ENCODE measurements at places on chromosomes 11 and 22.

DNA sequence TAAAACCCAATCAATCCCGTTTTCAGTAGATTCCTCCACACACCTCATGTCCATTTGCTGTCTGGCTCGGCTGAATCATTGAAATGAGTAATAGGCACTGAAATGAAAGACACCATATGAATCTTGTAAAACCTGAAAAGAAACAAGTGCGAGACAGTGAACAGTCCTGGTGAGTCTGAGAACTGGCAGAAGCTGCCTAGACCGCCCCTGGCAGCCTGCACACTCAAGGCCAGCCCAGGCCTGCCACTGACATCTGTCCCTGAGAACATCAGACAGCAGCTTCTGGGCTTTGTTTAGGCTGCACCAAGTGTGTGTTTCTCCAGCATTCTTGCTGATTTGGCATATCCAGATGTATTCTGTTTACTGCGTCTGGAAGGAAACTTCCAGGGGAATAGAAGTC lies 44.8 kb downstream of the ENDOD1 start:
- DNase-seq, result no peak

DNA sequence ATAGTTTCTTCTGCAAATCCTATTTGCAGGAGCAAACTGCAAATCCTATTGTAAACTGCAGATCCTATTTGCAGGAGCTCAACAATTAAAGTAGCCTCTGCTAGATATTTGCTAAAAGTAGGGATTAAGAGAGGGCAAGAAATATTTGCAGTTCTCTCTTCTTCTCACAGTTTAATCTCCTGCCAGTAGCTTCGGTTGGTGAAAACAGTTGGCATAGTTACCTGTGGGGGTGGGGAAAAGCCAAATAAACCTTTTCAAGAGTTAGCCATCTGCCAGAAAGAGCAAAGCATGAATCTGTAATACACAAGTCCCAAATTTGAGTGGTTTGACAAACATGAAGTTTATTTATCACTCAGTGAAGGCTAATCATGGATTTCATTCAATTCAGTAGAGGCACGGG lies 942.5 kb downstream of the JRKL start:
- no peak for DNase-seq

DNA sequence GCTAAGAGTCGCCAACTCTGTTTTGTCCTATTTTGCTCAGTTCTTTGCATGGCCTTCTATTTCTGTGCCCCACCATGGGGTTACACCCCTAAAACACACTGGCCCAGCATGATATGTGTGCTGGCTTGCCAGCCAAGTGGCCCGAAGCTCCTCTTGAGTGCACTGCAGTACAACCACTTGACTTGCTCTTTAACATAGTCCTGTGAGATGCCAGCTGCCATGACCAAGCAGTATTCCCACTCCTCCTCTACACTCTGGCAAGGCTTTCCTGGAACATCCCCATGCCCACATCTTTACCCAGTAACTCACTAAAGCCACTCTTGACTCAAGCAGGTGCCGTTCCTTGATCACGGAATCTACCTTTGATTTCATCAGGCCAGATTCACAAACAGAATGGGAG lies 102.9 kb upstream of the GAL start:
- DNase-seq, result no peak

GRCh38 chr11:72378704-72379383 lies 55.5 kb downstream of the CLPB start:
- no peak for DNase-seq

DNA sequence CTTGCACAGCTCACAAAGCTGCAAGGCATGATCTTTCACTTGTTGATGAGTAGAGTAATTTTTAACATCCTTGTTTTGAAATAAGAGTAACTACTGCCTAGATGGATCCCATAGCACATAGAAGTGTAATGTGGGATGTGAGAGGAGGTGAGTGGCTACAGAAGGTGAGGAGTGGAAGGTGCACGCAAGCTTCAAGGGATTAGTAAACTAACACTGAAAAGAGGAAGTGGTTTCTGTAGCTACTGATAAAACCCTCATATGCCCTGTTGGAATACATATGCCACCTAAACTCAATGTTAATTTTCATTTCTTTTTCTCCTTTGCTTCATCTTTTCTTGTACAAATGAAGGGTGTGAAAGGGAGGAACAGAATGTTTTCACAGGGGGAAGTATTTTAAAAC lies 22.0 kb upstream of the CTSC start:
- no peak for DNase-seq

GRCh38 chr22:41043722-41044121 lies 48.7 kb upstream of the EP300 start:
- DNase-seq, result no peak

GRCh38 chr11:14150878-14151277 lies 188.4 kb downstream of the SPON1 start:
- DNase-seq, result no peak

DNA sequence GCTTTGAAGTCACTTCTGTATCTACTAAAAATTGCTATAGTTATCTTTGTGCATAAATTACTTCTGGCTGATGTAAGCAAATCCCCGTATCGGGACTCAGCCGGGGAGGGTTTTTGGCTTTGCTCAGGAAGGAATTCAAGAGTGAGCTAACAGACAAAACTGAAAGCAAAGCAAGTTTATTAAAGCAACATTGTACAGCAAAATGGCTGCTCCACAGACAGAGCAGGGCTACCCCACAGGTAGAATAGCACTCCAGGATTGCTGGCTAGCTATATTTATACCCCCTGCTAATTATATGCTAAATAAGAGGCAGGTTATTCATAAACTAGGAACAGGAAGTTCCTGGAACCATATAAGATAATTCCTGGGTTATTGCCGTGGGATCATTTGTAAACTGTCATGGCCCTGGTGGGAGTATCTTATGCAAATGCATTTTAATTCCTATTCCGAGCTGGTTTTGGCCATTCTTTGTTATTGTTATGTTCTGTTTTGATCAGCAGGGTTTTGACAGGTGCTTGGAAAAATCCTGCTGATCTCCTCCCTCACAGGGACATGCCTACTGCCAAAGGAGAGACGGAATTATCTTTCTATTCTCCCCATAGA lies 15.2 kb downstream of the MIF start:
- no peak for DNase-seq

GRCh38 chr11:92285776-92286175 lies 61.2 kb downstream of the FAT3 start:
- no peak for DNase-seq

DNA sequence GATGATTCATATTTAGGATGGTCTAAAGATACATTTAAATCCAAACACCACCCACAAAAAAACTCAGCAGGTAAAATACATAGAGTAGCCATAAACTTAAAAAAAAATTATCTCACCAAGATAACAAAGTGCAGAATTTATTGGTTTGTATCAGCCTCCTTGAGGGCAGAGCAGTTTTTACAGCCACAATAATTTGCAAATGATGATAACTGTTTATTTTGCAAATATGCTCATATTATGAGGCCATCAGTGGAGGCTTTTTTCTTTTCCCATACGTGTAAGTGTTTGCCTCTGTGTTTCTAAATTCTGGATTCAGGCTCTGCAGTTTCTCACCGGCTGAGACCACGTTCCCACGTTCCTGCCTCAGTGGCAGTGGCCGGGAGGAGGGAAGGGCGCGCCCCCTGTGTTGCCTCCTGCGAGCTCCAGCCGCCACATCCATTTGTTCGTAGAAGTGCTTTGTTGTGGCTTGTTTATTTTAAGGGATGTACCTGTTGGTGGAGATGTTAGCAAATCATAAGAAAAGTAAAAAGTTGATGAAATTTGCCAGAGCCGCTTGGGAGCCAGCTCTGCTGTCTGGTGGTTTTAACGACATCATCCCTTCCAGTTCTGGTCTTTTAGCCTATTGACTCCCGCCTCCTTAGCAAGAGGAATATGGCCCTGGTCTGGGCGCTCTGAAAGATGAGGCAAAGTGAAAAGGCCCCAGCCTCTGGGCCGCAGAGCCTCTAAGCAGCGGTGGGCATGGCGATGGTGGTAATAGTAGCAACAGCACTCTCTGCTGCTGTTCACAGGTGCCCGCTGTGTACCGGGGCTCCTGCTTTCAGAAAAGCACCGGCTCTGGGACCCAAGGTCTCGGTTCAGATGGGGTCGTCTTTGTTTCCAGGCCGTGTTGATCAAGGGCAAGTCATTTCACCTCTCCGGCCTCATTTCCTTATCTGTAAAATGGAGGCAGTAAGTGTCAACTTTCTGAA lies 66.7 kb upstream of the PPARA start:
- DNase-seq, result no peak

DNA sequence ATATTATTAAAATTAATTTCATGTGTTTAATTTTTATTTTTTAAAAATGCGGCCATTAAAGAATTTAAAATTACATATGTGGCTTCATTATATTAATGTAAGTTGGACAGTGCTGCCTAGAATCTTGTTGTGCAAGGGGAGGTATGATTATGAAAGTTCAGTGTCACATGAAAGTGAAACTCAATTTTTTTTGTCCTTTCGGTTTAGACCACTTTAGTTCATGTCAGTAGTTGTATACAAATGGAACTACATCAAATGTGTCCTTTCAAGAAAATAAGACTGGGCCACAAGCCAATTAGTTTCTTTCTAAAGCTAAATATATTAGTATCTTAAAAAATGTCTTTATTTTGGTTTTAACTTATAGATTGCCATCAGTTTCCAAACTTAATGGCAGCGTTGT lies 35.7 kb downstream of the TBCEL start:
- no peak for DNase-seq

DNA sequence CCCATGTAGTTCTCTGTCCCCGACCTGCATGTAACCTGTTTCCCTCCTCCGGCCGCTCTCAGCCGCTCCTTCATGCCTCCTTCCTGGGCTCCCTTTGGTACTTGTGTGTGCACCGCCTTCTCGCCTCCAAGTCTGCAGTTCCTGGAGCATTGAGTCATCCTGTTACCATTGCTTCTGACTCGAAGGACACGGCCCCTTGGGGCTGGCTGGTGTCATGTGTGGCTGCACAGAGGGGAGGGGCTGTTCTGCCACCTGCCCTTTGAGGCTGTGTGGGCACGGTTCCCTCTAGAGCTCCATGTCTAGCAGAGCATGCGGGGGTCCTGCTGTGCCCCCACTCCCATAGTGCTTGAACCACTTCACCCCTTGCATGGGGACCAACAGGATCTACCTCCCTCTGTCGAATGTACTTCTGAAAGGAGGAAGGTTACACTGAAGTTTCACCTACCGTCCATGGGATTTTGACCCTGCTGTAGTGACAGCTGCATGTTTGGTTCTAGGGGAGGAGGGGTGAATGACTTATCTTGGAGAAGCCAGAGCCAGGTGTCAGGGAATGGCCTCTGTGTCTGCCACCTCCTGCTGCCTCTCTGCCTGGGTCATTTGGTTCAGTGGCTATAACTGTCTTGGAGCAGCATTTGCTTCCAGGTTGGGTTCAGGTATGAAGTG lies 39.6 kb downstream of the BCR start:
- no peak for DNase-seq

DNA sequence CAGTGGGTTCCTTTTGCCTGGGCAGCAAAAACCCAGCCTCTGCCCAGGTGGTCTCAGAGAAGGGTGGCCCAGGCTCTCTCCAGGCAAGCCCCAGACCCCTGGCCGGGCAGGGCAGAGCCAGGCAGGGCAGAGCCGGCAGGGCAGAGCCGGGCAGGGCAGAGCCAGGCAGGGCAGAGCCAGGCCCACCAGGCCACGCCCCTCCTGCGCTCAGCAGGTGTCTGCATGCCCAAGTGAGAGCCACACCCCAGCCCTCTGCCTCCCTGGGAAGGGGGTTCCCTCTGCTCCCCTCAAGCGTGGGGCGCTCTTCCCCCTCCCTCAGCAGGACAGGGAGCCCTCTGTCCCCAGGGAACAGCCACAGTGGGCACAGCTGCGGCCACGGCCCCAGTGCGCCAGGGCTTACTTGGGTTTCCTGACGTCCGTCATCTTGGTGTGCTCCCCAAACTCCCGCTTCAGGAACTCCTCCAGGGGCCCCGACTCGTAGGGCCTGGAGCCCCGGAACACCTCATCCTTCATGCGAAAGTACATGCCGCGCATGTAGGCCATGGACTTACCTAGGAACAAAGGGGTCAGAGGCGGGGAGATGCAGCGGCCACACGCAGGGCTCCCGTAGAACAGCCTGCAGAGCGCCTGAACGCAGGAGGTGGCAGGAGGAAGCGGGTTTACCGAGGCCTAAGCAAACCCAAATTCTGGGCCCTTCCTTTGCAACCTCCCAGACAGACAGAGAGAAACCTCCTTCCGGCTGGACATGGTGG lies 10.1 kb upstream of the BAIAP2L2 start:
- no peak for DNase-seq

DNA sequence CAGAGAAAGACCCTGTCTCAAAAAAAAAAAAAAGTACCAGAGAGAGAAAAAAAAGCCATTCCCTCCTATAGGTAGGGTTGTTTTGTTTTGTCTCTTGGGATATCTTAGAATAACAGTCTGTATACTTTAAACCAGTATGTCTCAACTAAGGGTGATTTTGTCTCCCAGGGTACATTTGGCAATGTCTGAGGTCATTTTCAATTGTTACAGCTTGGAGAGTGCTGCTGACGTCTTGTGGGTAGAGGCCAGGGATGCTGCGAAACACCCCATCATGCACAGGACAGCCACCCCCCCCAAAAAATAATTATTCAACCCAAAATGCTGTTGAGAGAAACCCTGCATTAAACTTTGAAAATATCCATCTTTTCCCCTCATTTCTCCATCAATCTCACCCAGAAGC lies 56.1 kb upstream of the CRTAM start:
- DNase-seq, result no peak

- DNase-seq, result no peak
Measured at GRCh38 chr11:126518972-126519690, 163.6 kb downstream of the ST3GAL4 start.

- DNase-seq, result no peak
Measured at GRCh38 chr22:17496841-17497240, 66.5 kb upstream of the SLC25A18 start.

DNA sequence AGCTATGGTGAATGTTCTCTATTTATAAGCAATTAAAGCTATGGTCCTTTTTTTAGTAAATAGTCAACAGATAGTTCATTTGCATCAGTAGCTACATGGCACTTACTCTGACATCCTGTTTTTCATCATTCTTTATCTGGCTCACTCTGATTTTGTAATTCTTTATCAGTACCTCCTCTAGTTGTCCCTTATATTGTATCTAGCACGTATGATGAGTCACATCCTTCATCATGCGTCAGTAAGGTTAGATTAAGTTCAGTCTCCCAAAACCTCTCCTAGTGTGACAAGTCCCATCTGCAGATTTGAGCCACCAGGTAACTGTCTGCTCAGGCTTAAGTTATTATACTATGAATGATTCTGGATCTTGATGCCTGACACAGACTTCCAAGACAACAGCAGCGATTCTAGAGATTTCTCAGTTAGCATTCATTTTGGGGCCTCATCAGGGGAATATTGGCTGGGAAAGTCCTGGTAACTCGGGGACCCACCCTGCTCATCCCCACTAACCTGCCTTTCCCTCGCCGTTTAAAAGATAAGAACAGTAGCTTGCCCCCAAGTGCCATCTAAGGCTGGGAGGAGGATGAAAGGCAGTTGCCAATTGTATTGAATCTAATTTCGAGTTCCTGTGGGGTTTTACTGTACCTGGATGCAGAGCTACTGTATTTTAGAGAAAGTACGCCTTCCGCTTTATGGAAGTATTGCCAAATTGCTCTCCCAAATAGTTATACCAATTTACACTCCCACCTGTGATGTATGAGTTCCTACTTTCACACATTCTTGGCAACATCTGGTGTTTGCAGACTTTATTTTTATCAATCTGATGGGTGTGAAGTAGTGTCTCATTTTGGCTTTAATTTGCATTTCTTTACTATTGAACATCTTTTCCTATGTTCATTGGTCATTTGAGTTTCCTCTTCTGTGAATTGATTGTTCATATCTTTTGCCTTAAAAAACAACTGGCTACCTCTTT lies 55.9 kb downstream of the ZC3H12C start:
- no peak for DNase-seq

GRCh38 chr11:95716266-95716665 lies 73.3 kb downstream of the FAM76B start:
- DNase-seq, result no peak

GRCh38 chr11:106133529-106133928 lies 56.1 kb downstream of the AASDHPPT start:
- no peak for DNase-seq

- no peak for DNase-seq
Measured at GRCh38 chr11:43135966-43136534, 175.7 kb upstream of the API5 start.
